Chondrocyte (in vitro differentiated cells): ENCODE measurements at places on chromosomes 5 and 9.

GRCh38 chr5:92459654-92460053 lies 1076.5 kb upstream of the ARRDC3 start:
- no peak overlapping the region for H3K27ac ChIP-seq
- no peaks in the 10 kb centered on the region for H3K27me3 ChIP-seq

GRCh38 chr9:114460513-114461199 lies 44.6 kb downstream of the WHRN start:
- no peak for DNase-seq
- H3K4me3 ChIP-seq = no peak overlapping the region
- no peaks in the 10 kb centered on the region for H3K4me1 ChIP-seq
- no peak overlapping the region for H3K27ac ChIP-seq
- H3K36me3 ChIP-seq = peaks cover 1% of the 10 kb centered on the region

DNA sequence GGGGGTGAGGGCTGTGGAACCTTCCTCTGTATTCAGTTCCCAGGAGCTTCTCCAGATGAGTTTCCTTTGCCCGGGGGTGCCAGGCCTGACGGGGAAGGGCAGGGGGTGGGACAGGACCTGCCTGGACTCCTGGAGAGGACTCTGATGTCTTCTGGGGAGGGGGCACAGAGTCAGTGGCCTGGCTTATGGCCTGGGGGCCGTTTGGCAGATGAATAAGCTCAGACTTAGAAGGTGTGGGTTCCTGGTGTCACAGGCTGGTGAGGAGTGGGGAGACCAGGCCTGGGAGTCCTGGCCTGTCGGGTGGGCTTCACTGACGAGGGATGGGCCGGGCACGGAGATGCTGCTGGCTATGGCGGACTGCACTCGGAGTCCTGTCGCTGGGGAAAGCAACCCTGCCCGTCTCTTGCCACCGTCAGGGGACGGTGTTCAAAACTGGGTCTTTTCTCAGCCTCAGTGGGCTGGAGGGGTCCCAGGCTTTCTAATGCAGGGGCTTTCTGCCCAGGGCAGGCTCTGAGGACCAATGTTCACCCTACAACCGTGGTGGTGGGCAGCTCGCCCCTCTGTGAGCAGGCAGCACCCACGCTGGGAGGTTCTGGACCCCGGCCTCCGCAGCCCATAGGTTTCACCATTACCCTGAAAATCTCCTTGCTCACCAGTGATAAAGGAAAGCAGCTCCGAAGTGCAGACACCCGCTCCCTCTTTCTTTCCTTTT lies 16.2 kb downstream of the COL5A1 start:
- peaks cover 63% of the 10 kb centered on the region for H3K4me1 ChIP-seq
- H3K27ac ChIP-seq = peak overlapping the region; percentile 12
- peak; percentile 69 for DNase-seq

- no peaks in the 10 kb centered on the region for H3K36me3 ChIP-seq
- DNase-seq = no peak
- H3K27ac ChIP-seq = no peak overlapping the region
- H3K27me3 ChIP-seq = peaks cover 7% of the 10 kb centered on the region
- H3K4me1 ChIP-seq = peaks cover 18% of the 10 kb centered on the region
Measured at GRCh38 chr5:147512659-147513379, 3.0 kb upstream of the DPYSL3 start.

- DNase-seq = no peak
- no peaks in the 10 kb centered on the region for H3K27me3 ChIP-seq
- no peak overlapping the region for H3K27ac ChIP-seq
Measured at GRCh38 chr5:122356855-122357254, 44.8 kb downstream of the SNCAIP start.

- H3K4me1 ChIP-seq = peaks cover 33% of the 10 kb centered on the region
- H3K4me3 ChIP-seq = no peak overlapping the region
Measured at GRCh38 chr5:9156282-9156681, 389.6 kb downstream of the SEMA5A start.

DNA sequence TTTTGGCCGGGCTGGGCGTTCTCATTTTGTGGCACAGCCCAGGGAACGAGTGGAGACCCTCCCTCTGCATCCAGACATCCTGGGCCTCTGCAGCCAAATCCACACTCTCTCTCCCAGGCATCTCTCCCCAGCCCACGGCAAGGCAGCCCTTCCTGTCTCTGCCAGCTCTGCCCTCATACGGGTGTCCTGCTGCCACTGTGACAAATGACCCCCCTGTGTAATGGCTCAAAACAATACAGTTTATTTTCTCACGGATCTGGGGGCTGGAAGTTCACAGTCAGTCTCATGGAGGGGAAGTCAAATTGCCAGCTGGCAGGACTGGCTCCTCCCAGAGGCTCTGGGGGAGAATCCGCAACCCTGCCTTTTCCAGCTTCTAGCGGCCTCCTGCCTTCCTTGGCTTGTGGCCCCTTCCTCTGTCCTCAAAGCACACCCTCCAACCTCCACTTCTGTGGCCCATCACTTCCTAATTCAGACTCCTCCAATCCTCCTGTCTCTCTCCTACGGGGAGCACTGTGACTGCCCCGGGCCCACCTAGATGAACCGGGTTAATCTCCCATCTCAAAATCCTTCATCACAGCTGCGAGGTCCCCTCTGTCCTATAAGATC lies 70.2 kb upstream of the COL5A1 start:
- H3K27me3 ChIP-seq = no peaks in the 10 kb centered on the region
- DNase-seq = no peak
- no peak overlapping the region for H3K27ac ChIP-seq
- H3K36me3 ChIP-seq = no peaks in the 10 kb centered on the region
- H3K4me3 ChIP-seq = no peak overlapping the region
- peaks cover 43% of the 10 kb centered on the region for H3K4me1 ChIP-seq

DNA sequence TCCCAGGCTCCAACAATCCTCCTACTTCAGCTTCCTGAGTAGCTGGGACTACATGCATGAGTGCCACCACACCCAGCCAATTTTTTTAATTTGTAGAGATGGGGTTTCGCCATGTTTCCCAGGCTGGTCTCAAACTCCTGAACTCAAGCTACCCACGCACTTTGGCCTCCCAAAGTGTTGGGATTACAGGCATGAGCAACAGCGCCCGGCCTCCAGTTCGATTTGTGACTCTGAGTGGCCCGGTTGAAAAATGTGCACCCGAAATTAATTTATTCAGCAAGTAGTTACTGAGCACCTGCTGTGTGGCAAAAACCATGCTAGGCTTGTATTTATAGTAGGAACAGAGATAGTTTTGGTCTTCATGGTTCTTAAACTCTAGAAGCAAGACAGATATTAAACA lies 58.3 kb downstream of the MVB12B start:
- H3K27ac ChIP-seq = no peak overlapping the region
- no peak for DNase-seq
- peaks cover 5% of the 10 kb centered on the region for H3K4me1 ChIP-seq
- H3K27me3 ChIP-seq = no peaks in the 10 kb centered on the region

- H3K4me3 ChIP-seq = no peak overlapping the region
- H3K27ac ChIP-seq = no peak overlapping the region
- H3K36me3 ChIP-seq = no peaks in the 10 kb centered on the region
- no peak for DNase-seq
- peaks cover 7% of the 10 kb centered on the region for H3K27me3 ChIP-seq
- H3K4me1 ChIP-seq = peaks cover 47% of the 10 kb centered on the region
Measured at GRCh38 chr5:148998174-148998797, 64.6 kb downstream of the SH3TC2 start.

GRCh38 chr9:84597131-84597530 lies 72.4 kb upstream of the NTRK2 start:
- no peak overlapping the region for H3K4me3 ChIP-seq
- H3K36me3 ChIP-seq = no peaks in the 10 kb centered on the region
- DNase-seq = no peak
- no peak overlapping the region for H3K27ac ChIP-seq
- H3K4me1 ChIP-seq = no peaks in the 10 kb centered on the region

GRCh38 chr9:132740526-132741309 lies 70.5 kb downstream of the GTF3C4 start:
- H3K4me1 ChIP-seq = peaks cover 18% of the 10 kb centered on the region
- H3K27ac ChIP-seq = no peak overlapping the region
- no peak for DNase-seq

- no peaks in the 10 kb centered on the region for H3K27me3 ChIP-seq
- no peak overlapping the region for H3K4me3 ChIP-seq
- no peak for DNase-seq
- H3K4me1 ChIP-seq = peaks cover 14% of the 10 kb centered on the region
- H3K36me3 ChIP-seq = no peaks in the 10 kb centered on the region
Measured at GRCh38 chr5:170552621-170553115, 48.8 kb downstream of the KCNIP1 start.

GRCh38 chr5:96687080-96687479 lies 24.9 kb downstream of the CAST start:
- no peaks in the 10 kb centered on the region for H3K27me3 ChIP-seq
- H3K27ac ChIP-seq = no peak overlapping the region
- H3K4me1 ChIP-seq = peaks cover 19% of the 10 kb centered on the region
- no peak overlapping the region for H3K4me3 ChIP-seq

- no peak overlapping the region for H3K4me3 ChIP-seq
- no peak overlapping the region for H3K27ac ChIP-seq
- DNase-seq = no peak
- H3K36me3 ChIP-seq = no peaks in the 10 kb centered on the region
- H3K4me1 ChIP-seq = peaks cover 29% of the 10 kb centered on the region
Measured at GRCh38 chr9:116002181-116002580, 151.4 kb upstream of the PAPPA start.

DNA sequence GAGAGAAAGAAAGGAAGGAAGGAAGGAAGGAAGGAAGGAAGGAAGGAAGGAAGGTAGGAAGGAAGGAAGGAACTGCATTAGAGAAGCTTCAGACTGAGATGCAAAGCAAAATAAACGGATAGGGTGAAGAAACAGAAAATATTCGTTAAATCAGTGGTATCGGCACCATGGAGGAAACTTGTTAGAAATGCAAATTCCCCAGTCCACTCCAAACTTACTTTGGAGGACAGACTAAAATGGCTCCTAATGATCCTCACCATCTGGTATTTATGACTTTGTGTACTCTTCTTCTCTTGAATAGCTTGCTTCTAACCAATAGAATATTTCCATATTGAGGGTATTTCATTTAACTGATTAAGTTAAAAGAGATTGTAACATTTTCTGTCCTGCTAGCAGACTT lies 87.9 kb upstream of the GCNT4 start:
- no peak for DNase-seq
- no peak overlapping the region for H3K4me3 ChIP-seq
- peaks cover 4% of the 10 kb centered on the region for H3K36me3 ChIP-seq
- peaks cover 18% of the 10 kb centered on the region for H3K27me3 ChIP-seq

DNA sequence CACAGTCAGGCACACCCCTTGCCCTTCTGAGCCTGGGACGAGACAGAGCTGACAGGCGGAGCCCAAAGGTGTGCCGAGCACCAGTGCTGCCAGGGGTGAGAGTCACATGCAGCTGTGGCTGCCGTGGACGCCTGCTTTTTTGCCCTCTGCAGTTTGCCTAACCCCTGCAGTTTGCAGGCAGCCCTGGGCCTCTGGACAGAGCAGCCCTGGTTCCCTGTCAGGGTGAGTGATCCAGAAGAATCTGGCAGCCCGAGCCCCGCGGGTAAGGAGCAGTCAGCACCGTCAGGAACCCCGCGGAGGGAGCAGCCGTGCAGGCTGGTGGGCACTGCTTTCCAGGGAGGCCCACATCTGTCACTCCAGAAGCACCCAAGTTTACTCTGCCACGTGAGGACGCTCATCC lies 30.3 kb downstream of the CEP72 start:
- H3K27me3 ChIP-seq = no peaks in the 10 kb centered on the region
- no peak overlapping the region for H3K27ac ChIP-seq
- peak; percentile 86 for DNase-seq
- H3K4me3 ChIP-seq = no peak overlapping the region
- peaks cover 14% of the 10 kb centered on the region for H3K36me3 ChIP-seq

GRCh38 chr5:149125386-149125891 lies 15.9 kb upstream of the ABLIM3 start:
- DNase-seq = no peak
- peaks cover 3% of the 10 kb centered on the region for H3K4me1 ChIP-seq
- H3K27me3 ChIP-seq = no peaks in the 10 kb centered on the region
- H3K4me3 ChIP-seq = no peak overlapping the region

DNA sequence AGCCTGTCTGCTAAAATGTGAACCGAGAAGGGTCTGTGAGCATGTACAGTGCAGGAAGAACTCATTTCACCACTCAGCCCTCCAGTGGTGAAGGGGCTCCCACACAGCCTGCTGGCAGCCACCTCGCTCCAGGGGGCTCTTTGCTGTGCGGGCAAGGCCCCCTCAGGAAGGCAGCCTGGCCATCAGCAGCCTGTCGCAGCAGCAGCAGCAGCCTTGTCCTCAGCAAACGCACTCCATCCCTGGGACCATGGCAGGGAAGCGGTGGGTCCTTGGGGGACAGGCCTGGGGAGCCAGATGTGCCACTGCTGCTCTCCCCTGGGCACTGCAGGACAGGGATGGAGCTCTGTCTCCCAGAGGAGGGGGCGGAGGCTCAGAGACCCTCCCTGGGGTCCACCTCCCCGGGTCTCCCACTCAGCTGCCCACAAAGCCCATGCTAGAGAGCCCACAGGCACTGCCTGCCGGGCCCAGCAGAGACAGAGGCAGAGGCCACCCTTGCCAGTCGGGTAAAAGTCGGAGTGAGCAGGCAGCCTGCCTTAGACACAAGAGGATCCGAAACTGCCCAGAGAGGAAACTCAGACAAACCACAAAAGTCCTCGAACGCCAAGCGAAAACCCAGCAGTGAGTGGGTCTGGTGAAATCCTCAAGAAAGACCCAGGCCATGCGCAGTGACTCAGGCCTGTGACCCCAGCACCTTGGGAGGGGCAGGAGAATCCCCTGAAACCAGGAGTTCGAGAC lies 8.0 kb downstream of the BRD3 start:
- H3K27me3 ChIP-seq = no peaks in the 10 kb centered on the region
- DNase-seq = peak; percentile 85
- H3K4me3 ChIP-seq = no peak overlapping the region
- peaks cover 23% of the 10 kb centered on the region for H3K4me1 ChIP-seq

DNA sequence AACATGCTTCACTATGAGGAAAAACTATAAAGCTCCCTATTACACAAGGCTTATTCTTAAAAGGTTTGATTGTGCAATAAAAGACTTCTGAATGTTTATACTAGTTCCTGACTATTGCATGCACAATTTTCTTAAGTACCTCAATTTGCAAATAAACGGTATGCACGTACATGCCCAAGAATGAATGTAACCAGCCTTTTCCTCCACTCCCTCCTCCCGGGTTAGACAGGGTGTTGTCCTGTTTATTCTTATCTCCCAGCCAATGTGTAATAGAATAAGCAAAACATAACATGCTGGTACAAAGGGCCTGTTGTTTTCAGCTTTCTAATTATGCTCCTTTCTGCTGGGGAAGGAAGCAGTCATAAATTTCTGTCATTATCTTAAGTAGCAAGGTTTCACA lies 79.1 kb downstream of the AOPEP start:
- H3K27me3 ChIP-seq = no peaks in the 10 kb centered on the region
- H3K27ac ChIP-seq = peak overlapping the region; percentile 92
- H3K4me1 ChIP-seq = peaks cover 94% of the 10 kb centered on the region
- H3K36me3 ChIP-seq = peaks cover 13% of the 10 kb centered on the region

DNA sequence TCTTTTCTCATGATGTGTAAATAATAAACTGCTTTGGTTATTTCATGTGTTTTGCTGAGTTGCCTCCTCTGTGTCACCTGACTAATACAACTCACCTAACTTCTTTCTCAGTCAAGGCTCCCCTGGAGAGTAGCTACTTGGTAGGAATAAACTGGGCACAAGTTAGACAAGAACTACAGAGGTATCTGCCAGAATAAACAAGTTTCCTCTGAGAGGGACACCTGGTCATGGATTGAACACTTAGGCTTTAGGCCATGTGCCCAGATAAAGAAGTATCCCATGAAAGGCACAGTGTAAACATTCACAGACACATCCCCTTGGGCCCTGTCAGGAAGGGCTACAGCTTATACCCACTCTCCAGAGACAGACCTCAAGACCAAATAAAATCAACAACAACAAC lies 532.5 kb downstream of the KIF4B start:
- no peaks in the 10 kb centered on the region for H3K36me3 ChIP-seq
- DNase-seq = no peak
- no peak overlapping the region for H3K27ac ChIP-seq

GRCh38 chr5:148623741-148624140 lies 30.6 kb downstream of the HTR4 start:
- H3K27me3 ChIP-seq = peaks cover 26% of the 10 kb centered on the region
- H3K27ac ChIP-seq = no peak overlapping the region
- H3K4me1 ChIP-seq = no peaks in the 10 kb centered on the region
- H3K4me3 ChIP-seq = no peak overlapping the region
- no peak for DNase-seq
